ENCODE measurements at places on chromosomes 12 and 14. TPM values are rescaled to one million over a fixed set of nuclear protein-coding genes. Genes with fewer than 3 reads are reported as not detected.

PTGR2 gene
- total RNA-seq, result 7.5 TPM

RPL6 gene
- total RNA-seq, result 1,076 TPM

SYT1 gene
- 2.4 TPM for total RNA-seq

PLD4 gene
- not detected for total RNA-seq

SDSL gene
- 5.1 TPM for total RNA-seq

NT5DC3 gene
- 5.2 TPM for total RNA-seq

RPS6KL1 gene
- 0.38 TPM for total RNA-seq

CCDC196 gene
- not detected for total RNA-seq

DAO gene
- not detected for total RNA-seq

TC2N gene
- total RNA-seq, result under 0.01 TPM

UBE3B gene
- 34.7 TPM for total RNA-seq
